Right cardiac atrium (tissue), 5 donors: ENCODE measurements at places on chromosomes 12 and 14.

GRCh38 chr12:122928404-122929147 lies 32.7 kb upstream of the VPS37B start:
- no peak for DNase-seq

- no peak for DNase-seq
Measured at GRCh38 chr12:64551676-64552075, 58.6 kb upstream of the RASSF3 start.

DNA sequence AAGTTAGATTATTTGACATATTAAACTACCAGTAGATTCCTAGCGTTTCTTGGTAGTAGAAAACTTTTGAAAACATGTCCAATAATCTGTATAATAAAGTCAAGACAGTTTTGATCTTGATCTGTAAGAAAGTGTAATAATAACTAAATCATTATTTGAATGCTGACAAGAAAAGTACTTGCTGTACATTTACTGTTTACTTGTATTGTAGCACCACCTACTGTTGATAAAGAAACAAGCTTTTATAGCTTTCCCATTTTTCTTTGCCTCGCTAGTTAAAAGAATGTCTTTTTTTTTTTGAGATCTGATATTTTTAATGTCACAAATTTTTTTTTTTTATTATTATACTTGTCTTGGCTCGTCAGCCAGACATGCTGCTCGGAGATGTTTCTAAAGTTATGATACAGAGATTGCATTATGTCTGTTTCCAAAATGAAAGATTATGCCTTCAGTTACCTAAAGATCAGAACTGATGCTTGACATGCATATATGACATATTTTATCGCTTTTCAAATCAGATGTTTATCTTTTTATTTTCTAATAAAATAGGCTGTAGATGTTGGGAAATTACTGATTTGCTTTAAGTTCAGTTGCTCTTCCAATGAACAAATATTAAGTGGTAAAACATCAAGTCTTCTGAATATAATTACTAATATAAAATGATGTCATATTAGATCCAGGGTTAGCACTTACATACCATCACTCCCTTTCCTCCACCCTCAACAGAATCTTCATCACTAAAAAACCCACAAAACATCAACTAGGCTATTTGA lies 140.5 kb downstream of the AKAP6 start:
- DNase-seq = no peak

DNA sequence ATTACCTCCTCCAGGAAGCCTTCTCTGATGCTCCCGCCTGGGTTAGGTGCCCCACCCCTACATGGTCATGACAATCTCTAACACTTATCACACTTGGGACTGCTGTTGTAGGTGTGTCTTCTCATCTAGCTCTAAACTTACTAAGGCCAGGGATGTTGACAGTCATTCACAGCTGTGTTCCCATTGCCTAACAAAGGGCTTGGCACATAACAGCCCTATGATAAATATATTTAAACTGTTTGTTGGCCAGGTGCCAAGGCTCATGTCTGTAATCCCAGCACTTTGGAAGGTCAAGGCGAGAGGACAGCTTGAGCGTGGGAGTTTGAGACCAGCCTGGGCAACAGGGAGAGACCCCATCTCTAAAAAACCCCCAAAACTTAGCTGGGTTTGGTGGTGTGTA lies 98.8 kb upstream of the RGS6 start:
- DNase-seq = no peak

DNA sequence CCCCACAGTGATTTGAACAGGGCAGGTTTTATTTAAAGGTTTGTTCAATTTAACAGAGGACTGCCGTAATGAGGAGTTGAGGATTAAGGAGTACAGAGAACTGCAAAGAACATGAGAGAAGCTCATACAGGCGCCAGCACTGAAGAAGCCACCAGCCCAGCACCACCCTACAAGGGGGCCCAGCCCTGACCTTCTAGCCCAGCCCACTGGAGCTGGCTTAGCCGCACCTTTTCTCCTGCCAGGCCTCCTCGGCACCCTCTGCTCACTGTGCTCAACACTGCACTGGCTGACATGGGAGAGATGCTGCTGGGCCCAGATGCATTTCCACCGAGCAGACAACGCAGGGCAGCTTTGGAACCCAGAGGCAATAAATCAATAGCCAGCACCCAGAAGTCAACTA lies 36.5 kb upstream of the SFSWAP start:
- no peak for DNase-seq

GRCh38 chr12:58034311-58034710 lies 92.9 kb downstream of the ATP23 start:
- no peak for DNase-seq

DNA sequence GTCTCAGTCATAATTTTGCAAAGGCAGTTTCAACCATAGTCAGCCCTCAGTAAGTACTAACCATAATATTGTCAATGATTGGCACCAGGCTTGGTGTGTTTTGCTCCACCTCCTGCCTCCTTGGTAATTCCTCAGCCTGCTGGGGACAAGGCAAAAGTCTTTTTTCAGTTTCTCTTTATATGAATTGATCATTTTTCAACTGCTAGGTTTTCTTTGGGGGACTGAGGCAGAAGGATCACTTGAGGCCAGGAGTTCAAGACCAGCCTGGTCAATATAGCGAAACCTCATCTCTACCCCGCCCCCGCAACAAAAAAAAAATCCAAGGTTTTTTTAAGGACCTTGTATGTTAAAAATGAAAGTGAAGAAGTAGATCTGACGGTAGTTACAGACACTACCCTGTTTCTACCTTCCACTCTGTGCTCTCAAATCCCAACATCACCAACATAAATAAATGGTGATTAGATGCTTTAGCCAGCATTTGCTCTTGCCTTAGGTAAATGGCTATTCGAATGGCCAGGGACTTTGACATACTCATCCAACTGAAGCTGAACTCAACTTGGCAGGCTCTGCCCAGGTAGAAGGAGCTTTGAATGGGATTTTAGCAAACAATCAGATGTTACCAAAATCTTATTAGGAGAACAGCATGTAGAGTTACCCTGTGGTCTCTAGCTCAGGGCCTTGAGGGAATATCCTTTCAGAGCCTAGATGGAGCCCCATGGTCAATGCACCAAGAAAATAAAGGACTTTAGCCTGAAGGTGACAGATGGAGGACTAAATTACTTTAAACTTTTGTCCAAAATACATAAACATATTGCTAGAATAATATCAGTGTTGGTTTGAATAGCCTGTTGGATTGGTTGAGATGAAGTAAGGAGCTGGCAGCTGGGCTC lies 126.9 kb upstream of the AMIGO2 start:
- no peak for DNase-seq

DNA sequence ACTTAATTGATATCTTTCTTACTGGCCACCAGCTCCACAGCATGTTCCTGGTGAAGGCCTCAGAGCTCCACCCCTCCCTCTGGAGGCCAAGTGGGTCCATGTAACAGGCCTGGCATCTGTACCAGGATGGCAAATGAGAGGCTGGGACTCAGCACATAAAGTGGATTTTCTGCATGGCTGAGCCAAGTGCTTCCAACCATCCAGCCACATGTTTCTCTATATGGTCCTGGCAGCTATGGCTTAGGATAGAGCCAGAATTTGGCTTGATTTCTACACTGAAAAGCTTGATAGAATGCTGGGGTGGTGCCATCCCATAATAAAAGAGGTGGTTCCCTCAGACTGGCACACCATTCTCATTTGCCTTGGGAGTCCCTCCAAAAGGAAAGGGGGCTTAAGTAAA lies 94.1 kb downstream of the PAX9 start:
- DNase-seq = no peak

- no peak for DNase-seq
Measured at GRCh38 chr12:47891356-47891755, 13.4 kb downstream of the VDR start.

DNA sequence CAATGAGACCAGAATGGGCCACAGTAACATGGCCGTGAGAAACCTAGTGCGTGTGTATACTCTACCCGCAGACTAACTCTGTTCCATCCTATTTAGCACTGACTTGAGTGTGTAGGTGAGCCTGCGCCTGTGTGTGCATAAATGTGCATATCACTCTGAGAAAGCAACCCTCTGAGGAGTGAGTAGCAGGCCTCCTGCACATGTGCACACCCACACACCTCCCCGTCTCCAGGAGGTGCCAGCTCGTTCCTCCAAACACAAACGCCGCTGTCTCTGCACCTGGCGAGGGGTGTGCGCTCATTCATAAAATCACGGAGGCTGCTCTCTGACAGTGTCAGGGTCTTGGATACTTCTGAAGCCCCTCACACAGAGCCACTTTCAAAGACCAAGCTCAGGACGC lies 138.9 kb downstream of the GCH1 start:
- no peak for DNase-seq

GRCh38 chr12:131711551-131712205 lies 788 bp downstream of the SFSWAP start:
- DNase-seq = no peak
